HFF-Myc (cell line): ENCODE measurements at places on chromosomes 3 and 15.

GRCh38 chr3:147934451-147935180 lies 525.5 kb downstream of the ZIC1 start:
- no peak for DNase-seq

DNA sequence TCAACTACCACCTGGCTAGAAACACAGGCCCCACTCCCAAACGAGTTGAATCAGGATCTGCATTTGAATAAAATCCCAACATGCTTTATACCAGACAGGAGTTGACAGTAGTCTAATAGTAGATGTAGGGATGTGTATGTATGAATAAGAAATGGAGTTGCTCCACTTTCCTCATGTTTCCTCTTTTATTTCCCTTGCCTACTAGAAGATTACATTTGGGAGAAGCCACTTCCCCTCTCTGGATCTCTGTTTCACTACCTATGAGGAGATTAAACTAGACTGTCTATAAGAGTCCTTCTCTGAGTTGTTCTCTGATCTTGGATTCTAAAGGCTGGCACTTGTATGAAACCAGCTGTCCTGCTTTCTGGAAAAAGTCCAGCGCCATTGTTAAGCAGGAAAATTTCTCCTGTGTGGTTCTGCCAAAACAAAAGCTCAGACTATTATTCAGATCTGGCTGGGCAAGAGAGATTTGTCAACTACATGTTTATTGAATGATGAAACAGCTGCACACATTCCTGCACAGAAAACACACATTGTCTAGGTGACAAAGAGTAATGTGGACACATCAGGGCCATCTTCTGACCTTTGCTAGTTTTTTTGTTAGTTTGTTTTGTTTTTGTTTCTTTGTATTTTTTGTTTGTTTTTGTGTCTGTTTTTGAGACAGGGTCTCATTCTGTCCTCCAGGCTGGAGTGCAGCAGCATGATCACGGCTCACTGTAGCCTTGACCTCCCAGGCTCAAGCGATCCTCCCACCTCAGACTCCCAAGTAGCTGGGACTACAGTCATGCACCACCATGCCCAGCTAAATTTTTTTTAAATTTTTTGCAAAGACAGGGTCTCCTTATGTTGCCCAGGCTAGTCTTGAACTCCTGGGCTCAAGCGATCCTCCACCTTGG lies 29.9 kb downstream of the ACP3 start:
- no peak for DNase-seq

GRCh38 chr3:10808130-10808735 lies 7.8 kb upstream of the SLC6A11 start:
- no peak for DNase-seq

DNA sequence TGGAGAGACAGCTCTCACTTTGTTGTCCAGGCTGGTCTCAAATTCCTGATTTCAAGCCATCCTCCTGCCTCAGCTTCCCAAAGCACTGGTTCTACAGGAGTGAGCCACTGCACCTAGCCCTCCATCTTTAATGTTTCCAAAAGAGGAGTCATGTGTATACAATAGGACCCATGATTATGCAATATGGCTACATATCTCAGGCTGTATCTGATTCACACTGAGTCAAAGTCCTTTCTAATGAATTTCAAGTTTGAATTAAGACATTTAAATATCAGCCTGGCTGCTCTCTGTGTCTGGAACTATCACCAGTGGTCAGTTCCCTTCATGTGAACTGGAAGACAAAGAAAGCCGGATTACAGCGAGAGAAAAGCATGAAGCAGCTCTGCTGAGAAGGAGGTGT lies 90.5 kb downstream of the MINAR1 start:
- no peak for DNase-seq

DNA sequence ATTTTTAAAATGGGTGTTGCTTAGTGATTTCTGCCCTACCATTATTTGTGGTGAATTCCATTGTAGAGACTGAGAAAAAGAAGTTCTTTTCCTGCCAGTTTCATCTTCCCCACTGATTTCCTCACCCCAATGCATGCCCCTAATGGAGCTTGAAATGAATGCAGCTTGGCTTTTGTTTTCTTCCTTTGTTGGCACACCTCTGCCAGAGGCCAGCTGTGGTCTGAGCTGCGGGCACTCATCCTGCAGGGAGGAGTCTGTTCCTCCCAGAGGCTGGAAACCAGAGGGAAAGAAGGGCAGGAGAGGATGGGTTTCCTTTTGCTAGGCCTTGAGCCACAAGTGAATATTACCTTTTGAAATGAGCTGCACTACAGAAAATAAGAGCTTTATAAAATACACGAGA lies 9.3 kb upstream of the ST8SIA2 start:
- no peak for DNase-seq

GRCh38 chr3:71583566-71584393 lies at the start of gene FOXP1:
FOXP1 (minus strand) TSS chr3:71583728; CDS start chr3:71198381, 385,347 bp downstream.
- DNase-seq: no peak

DNA sequence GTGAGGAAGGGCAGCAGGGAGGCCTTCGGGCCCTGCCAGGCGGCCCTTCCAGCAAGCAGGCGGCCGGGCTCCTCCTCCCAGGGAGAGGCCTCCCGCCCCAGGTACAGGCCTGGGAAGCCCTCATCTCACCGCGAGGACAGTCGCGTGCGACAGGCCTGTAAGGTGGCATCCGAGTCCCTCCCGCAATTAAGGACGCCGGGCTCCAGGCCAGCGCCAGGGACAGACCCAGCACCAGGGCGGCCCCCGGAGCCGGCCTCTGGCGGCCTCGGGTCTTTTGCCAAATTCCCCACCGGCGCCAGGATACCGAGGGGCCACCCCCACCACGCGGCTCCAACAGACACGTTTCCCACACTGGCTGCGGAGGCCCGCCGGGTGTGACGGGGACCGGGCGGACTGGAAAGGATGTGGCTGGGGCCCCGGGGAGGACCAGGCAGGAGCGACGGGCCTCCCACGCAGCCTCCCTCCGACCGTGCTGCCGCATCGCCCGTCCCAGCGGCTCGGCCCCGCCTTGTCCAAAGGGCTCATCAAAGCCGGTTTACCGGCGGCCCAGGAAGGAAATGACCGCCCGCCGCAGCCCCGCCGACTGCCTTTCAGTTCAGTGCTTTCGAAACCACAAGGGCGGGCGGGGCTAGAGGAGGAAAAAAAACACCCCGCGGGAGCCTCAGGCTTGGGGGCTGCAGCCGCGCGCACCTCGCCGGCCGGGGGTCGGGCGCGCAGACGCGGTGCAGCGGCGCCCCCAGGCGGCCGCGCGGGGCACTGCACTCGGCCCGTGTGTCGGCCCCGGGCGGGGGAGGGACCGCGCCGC lies 11.3 kb downstream of the XXYLT1 start:
- peak; percentile 56 for DNase-seq

GRCh38 chr3:156059950-156060501 lies 60.4 kb upstream of the KCNAB1 start:
- DNase-seq: no peak

GRCh38 chr3:118838871-118839270 lies 195.8 kb downstream of the IGSF11 start:
- DNase-seq: no peak

GRCh38 chr15:87368511-87368910 lies 888.0 kb downstream of the NTRK3 start:
- no peak for DNase-seq

DNA sequence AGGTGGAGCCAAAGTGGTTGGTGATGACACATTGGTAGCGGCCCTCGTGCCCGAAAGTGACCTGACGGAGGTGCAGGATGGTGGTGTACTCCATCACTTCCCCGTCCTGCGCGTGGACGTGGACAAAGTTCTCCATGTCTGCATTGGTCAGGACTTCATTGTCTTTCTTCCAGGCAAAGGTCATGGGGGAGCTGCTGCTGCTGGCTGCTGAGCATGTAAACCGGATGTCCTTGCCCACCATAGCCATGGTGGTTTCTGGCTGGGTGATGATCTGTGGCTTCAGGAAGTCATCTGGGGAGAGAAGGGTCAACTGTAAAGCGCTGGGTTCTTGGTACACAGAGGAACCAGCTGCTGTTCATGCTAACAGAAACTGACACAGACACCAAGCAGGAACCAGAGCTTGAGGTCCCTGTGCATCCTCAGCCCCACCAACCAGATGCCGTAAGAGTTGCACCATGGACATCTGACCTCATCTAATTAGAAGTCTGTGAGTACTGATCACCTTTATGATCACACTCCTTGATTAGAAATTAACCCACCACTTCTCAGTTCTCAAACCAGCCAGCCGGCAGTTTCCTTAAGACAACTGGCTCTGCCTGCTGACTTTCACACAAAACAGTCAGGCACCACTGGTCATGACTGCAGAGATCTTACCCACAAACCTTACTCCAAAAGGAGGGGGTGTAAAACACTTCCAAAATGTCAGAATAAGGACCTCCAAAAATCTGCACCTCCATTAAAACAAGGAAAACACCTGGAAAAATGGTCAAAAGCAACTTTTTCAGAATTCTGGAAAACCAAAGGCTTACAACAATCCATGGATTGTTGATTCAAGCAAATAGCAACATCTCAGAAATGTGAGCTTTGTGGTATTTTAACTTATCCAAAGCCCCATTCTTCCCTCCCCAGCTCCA lies 114.6 kb downstream of the LRIG1 start:
- DNase-seq: no peak

DNA sequence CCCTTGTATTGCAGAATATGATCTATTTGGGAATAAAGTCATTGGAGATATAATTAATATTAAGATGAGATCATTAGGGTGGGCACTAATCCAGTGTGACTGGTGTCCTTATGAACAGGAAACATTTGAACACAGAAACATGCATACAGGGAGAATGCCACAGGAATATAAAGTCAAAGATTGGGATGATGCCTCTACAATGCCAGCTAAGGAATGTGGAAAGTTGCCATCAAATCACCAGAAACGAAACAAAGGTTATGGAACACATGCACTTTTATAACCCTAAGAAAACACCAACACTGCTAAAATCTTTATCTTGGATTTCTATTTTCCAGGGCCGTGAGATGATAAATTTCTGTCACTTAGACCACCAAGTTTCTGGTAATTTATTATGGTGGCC lies 442.4 kb upstream of the BCHE start:
- DNase-seq: no peak

GRCh38 chr3:13380971-13381370 lies 39.2 kb downstream of the NUP210 start:
- no peak for DNase-seq

DNA sequence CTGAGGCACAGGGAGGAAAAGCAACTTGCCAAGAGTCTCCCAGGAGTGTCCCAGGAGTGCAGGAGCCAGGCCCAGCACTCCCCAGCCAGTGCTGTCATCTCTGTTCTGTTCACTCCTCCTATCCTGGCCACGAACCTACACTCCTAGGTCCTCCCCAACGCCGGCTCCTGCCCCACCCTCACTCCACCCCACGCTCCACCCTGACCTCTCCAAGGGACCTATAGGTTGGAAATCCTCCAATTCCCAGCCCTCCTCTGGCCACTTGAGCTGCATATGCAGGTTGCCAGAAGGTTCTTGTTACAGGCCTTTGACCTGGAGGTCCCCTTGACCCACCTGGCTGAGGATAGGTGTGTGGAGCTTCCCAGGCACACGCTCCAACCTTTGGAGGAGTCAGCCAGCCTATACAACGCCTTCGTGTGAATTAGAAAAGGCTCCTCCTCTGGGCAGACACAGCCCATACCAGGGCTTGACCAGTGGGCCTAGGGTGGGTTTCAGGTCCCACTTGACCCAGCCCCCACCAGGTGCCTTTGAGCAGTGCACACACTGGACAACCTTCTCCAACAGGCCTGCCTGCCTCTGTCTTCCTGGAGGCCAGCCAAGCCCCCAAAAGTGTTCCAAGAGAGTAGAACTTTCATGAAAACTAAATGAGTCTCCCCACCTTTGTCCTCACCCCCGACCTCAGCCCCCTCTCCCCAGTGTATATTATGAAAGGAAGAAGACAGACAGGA lies 167.2 kb upstream of the TLE3 start:
- DNase-seq: no peak

DNA sequence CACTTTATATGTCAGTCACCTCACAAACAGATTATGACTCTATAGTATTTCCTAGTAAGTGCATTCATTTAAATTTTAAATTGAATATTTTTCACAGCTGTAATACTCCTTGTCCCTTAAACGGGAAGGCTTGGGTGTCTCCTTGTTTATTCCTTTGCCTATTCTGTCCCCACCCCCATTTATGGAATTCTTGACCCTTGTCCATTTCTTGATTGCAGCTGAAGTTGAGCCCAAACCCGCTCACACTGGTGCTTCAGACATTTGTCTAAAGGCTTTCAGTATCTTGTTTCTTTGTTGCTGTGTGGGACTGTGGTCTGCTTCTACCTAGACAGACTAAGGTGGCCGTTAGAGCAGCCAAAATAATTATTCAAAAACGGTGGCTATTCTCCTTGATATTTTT lies 449.7 kb downstream of the FOXP1 start:
- no peak for DNase-seq

DNA sequence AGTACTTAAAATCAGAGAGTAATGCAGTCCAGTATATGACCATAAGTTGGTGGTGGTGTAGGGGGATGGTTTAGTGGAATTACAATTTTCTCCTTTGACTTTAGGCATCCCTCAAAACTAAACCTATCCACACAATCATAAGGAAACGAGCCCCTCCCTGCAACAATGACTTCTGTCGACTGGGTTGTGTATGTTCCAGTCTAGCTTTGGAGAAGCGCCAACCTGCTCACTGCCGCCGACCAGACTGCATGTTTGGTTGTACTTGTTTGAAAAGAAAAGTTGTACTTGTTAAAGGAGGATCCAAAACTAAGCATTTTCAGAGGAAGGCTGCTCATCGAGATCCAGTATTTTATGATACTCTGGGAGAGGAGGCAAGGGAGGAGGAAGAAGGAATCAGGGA lies 52.8 kb downstream of the MGA start:
- no peak for DNase-seq

DNA sequence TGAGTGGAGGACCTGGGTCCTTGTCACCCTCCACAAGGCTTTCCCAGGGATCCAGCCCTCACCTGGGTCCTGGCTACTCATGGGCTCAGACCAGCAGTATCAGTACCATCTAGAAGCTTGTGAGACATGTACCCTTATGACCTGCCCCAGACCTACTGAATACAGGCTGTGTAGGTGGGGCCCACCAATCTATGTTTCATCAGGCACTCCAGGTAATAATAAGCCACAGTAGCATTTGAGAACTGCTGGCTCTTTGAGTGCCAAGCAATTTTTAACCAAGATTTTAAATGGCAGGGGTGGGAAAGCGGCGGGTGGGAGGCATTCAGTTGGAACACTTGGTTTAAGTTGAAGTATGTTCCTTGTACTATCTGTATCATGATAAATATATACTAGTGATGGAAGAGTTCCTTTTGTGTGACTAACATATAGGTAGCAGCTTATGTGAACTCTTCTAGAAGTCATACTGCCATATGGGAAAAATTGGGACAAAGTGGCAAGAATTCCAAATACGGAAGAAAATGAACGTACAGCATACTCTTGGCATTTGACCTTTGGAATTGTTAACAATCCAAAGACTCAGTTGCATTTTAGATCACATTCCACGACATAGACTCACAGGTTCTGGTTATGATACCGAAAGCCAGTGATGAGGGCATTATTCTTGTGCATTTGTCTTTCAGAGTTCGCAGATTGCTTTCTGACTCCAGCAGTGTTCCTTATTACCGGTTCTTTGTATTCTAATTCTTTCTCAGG lies 190.4 kb downstream of the GHSR start:
- DNase-seq: no peak

GRCh38 chr15:44710236-44711095 lies 657 bp downstream of the PATL2 start:
- DNase-seq: no peak
